ENCODE measurements at places on chromosomes 1 and 21.

- no peaks in the 10 kb centered on the region for H3K4me1 ChIP-seq
- no peak overlapping the region for H3K27ac ChIP-seq
- peak overlapping the region; percentile 40 for H3K4me3 ChIP-seq
- no peak for DNase-seq
- H3K36me3 ChIP-seq = no peaks in the 10 kb centered on the region
Observed at GRCh38 chr1:112743174-112744008, 28.3 kb upstream of the PPM1J start.

DNA sequence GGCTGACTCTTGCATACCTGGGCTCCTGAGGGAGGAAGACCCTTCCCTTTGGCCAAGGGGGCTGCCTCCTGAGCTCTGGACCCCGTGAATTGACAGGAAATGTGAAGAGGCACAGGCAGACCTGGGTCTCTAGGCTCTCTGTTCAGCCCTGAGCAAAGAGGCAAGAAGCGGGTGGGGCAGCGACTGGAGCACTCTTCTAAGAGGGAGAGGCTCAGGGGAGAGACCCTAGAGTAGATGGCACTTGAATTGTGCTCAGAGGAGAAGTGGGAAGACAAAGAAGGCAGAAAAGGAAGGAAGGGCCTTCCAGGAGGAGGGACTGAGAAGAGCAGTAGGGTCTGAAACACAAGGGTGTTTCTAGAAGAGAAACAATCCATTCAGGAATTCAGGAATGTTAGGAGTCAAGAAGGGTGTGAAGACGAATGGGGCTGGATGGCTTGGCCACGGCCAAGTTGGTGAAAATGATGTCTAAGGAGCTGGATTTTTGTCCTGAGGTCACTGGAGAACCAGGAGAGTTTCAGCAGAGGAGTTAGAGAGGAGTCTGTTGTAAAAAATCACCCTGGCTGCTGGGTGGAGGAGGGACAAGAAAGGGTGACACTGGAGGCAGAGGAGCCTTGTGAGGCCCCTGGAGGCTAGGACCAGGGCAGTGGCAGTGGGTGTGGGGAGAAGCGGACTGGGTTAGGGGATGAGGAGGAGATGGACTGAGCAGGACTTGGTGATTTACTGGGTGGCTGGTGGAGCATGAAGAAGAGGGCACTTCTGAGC lies 5.3 kb downstream of the TIE1 start:
- H3K36me3 ChIP-seq = no peaks in the 10 kb centered on the region
- H3K27me3 ChIP-seq = no peaks in the 10 kb centered on the region
- DNase-seq = no peak
- H3K4me1 ChIP-seq = no peaks in the 10 kb centered on the region
- no peak overlapping the region for H3K27ac ChIP-seq

- DNase-seq = no peak
- no peak overlapping the region for H3K27ac ChIP-seq
- H3K4me3 ChIP-seq = no peak overlapping the region
- H3K27me3 ChIP-seq = no peaks in the 10 kb centered on the region
Observed at GRCh38 chr1:238242181-238242580, 351.5 kb upstream of the ZP4 start.

GRCh38 chr1:85549834-85550233 lies 30.7 kb upstream of the CCN1 start:
- no peaks in the 10 kb centered on the region for H3K27me3 ChIP-seq
- no peak for DNase-seq
- no peaks in the 10 kb centered on the region for H3K36me3 ChIP-seq
- H3K4me1 ChIP-seq = peaks cover 97% of the 10 kb centered on the region
- peak overlapping the region; percentile 91 for H3K27ac ChIP-seq

DNA sequence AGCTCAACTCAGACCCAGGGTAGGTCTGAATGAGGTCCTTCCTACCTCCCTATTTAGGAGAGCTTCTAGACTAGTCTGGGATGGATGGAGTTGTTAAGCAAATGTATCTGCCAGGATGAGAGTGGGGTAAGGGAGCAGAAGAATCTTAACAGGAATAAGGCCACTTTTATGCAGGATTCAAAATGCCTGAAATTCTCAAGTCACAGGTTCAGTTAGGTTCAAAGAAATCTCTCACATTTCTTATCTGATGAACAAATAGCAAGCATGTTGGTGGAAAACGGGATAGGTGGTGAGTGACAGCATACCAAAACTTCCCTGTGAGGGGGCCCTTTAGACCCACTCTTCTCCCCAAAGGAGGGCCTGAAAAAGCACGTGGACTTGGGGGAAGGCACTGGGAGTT lies 3.0 kb downstream of the SLAMF9 start:
- H3K27me3 ChIP-seq = peaks cover 23% of the 10 kb centered on the region
- no peak overlapping the region for H3K4me3 ChIP-seq
- no peak for DNase-seq
- H3K36me3 ChIP-seq = no peaks in the 10 kb centered on the region
- no peaks in the 10 kb centered on the region for H3K4me1 ChIP-seq

DNA sequence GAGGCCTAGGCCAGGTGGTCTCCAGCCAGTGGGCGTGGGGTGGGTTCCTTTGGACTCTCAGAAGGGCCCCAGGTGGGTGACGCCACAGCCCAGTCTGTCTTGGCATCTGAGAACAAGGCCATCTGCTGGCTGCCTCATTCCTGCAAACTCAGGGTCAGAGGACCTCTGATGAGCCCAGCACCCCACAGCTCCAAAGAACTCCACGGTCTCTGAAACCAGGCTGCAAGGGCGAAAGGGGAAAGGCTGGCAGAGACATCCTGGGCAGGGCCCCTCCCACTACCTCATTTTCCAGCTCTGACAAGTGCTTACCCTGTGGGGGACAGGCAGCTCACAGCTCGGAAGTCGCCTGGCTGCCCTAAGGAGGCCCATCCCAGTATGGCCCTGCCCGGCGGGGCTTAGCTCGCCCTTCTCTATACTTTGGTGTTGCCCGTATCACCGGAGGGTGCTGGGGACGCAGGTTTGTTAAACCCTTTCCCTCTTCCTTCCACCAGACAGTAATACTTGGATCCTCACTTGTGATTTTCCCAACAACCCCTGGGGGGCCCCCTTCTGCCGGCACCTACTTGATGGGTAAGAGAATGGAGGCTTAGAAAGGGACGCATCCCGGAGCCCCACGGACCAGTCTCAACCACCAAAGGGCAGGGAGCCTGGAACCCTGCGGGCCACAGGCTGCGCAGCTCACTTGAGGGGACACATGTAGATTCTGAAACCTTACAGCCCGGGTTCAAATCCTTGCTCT lies 10.9 kb upstream of the EDN2 start:
- no peaks in the 10 kb centered on the region for H3K36me3 ChIP-seq
- no peak for DNase-seq
- H3K4me3 ChIP-seq = peak overlapping the region; percentile 48

GRCh38 chr1:152457071-152457470 lies 43.0 kb upstream of the CRNN start:
- no peaks in the 10 kb centered on the region for H3K4me1 ChIP-seq
- H3K27me3 ChIP-seq = no peaks in the 10 kb centered on the region
- no peaks in the 10 kb centered on the region for H3K36me3 ChIP-seq
- DNase-seq = no peak
- H3K27ac ChIP-seq = no peak overlapping the region
- no peak overlapping the region for H3K4me3 ChIP-seq

GRCh38 chr1:118954301-118954905 lies 33.7 kb downstream of the TBX15 start:
- no peak overlapping the region for H3K27ac ChIP-seq
- H3K36me3 ChIP-seq = no peaks in the 10 kb centered on the region
- H3K4me1 ChIP-seq = no peaks in the 10 kb centered on the region
- no peak for DNase-seq
- no peaks in the 10 kb centered on the region for H3K27me3 ChIP-seq

DNA sequence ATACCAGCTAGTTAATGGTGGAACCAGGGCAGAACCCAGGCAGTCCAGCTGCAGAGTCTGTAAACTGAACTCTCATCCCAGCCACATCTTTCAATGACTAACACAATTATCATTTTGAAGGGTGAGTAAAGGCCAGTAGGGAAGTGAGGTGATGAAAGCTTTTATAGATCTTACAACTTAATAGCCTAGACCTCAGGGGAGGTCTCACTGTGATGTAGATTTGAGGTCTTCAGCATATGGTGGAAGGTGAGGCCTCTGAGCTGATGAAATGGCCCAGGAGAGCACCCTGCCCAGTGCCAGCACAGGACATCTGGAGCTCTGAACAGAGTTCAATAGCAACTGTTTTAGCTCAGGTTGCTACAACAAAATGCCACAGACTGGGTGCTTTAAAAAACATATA lies 44.8 kb upstream of the POU2F1 start:
- no peak for DNase-seq
- H3K4me3 ChIP-seq = no peak overlapping the region
- H3K36me3 ChIP-seq = no peaks in the 10 kb centered on the region

- H3K27ac ChIP-seq = no peak overlapping the region
- no peak overlapping the region for H3K4me3 ChIP-seq
- H3K27me3 ChIP-seq = no peaks in the 10 kb centered on the region
Observed at GRCh38 chr1:28910379-28911115, 3.8 kb upstream of the EPB41 start.

DNA sequence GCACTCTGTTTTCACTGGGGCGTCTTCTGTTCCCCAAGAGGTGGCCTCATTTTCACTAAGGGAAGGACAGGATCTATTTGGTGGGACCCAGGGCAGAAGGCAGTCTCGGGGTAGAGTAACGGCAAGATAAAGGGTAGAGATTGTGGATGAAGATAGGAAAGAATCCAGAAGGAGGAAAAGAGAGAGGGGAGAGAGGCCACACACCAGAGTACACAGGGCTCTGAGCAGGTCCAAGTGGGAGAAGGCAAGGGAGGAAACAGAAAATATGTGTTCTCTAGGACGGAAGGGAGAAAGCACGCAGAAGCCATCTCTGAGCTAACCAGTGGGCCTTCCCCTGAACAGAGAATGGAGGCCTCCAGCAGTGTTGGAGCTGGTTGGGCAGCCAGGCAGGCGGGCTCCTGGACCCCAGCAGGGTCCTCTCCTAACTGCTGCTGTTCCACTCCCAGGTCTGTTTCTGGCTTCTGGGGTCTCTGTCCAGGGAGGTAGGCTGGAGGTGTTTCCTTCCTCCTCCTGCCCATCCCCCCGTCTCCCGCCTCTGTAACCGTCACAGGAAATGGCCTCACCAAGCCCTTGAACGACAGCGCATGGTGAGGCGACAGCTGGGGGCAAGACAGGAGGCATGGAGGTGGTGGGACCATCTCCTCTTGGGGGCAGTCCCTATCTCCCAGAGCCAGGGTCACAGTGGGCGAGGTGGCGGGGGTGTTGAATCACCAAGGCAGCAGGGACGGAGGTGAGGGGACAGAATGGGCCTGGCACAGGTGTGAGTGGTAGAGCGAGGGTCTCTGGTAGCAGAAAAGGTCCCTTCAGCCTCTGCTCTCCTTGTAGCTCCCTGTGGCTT lies 649 bp downstream of the PTPN7 start:
- no peak for DNase-seq
- peaks cover 3% of the 10 kb centered on the region for H3K4me1 ChIP-seq
- no peak overlapping the region for H3K4me3 ChIP-seq

DNA sequence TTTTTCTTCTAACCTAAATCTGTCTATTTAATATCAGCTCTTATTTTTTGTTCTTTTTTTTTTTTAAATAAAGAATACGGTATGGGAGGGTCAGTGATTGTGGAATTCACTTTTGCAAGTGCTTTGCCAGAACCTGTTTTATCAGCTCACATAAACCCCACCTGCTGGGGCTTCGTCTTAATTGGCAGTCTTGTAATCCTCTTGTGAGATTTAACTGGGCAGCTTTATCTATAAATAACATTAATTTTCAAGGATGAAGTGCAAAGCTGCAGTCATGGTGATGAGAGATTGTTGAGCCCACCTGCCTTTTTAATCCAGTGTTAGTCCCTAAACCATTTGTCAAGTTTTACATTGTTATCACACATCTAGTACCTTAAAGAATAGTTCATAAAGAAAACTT lies 18.2 kb upstream of the PDC start:
- no peak overlapping the region for H3K4me3 ChIP-seq
- no peaks in the 10 kb centered on the region for H3K4me1 ChIP-seq
- no peaks in the 10 kb centered on the region for H3K27me3 ChIP-seq
- no peak overlapping the region for H3K27ac ChIP-seq
- H3K36me3 ChIP-seq = no peaks in the 10 kb centered on the region

GRCh38 chr1:20588634-20589225 lies at the start of gene CDA:
Gene CDA (plus strand): TSS chr1:20589097. CDS start chr1:20589130, 33 bp downstream.
- peaks cover 3% of the 10 kb centered on the region for H3K4me1 ChIP-seq
- H3K27ac ChIP-seq = no peak within 1 kb of the TSS
- no peaks in the 10 kb centered on the region for H3K27me3 ChIP-seq
- no peaks in the 10 kb centered on the region for H3K36me3 ChIP-seq

GRCh38 chr1:74895411-74895810 lies 162.5 kb downstream of the TYW3 start:
- no peaks in the 10 kb centered on the region for H3K4me1 ChIP-seq
- no peak overlapping the region for H3K27ac ChIP-seq
- H3K36me3 ChIP-seq = no peaks in the 10 kb centered on the region
- H3K27me3 ChIP-seq = no peaks in the 10 kb centered on the region

DNA sequence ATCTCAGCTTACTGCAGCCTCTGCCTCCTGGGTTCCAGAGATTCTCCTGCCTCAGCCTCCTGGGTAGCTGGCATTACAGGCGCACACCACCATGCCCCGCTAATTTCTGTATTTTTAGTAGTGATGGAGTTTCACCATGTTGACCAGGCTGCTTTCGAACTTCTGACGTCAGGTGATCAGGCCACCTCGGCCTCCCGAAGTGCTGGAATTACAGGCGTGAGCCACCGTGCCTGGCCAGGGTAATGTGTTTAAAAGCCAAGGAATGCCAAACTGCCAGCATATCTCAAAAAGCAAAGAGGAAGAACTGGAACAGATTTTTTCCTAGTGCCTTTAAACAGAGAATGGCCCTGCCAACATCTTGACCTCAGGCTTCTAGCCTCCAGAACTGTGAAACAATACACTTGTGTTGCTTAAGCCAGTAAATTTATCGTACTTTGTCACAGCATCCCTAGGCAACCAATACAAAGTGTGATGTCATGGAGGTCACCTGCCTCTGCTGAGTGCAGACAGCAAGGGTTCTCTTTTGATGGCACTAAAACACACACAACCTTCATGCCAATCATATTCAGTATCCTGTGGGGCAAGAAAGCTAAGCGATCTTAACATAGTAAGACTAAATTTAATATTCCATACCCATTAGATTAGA lies 858.3 kb upstream of the TMPRSS15 start:
- no peak overlapping the region for H3K4me3 ChIP-seq
- H3K4me1 ChIP-seq = no peaks in the 10 kb centered on the region
- no peaks in the 10 kb centered on the region for H3K36me3 ChIP-seq
- no peaks in the 10 kb centered on the region for H3K27me3 ChIP-seq

GRCh38 chr21:34320011-34320410 lies 43.8 kb upstream of the KCNE2 start:
- no peaks in the 10 kb centered on the region for H3K36me3 ChIP-seq
- peaks cover 3% of the 10 kb centered on the region for H3K27me3 ChIP-seq
- H3K4me1 ChIP-seq = no peaks in the 10 kb centered on the region
- H3K4me3 ChIP-seq = no peak overlapping the region
